GM23248 (cell line): ENCODE measurements at places on chromosomes 6 and 20.
A peak's percentile ranks its signal among the peaks of the same experiment; 100 is the strongest.

GRCh38 chr6:16089232-16090062 is 39.4 kb upstream of the MYLIP start:
- peaks cover 41% of the 10 kb centered on the region for H3K27me3 ChIP-seq
- H3K36me3 ChIP-seq = no peaks in the 10 kb centered on the region
- DNase-seq = peak; percentile 58
- no peak overlapping the region for H3K27ac ChIP-seq
- H3K4me1 ChIP-seq = no peaks in the 10 kb centered on the region

- H3K36me3 ChIP-seq = no peaks in the 10 kb centered on the region
- H3K4me3 ChIP-seq = no peak overlapping the region
- no peak overlapping the region for H3K27ac ChIP-seq
- H3K27me3 ChIP-seq = peaks cover 25% of the 10 kb centered on the region
- no peaks in the 10 kb centered on the region for H3K4me1 ChIP-seq
- peak; percentile 12 for DNase-seq
These were observed 209.6 kb downstream of the ERMARD start for GRCh38 chr6:169960886-169961611.

- no peak overlapping the region for H3K4me3 ChIP-seq
- peak; percentile 67 for DNase-seq
- H3K4me1 ChIP-seq = no peaks in the 10 kb centered on the region
- H3K36me3 ChIP-seq = no peaks in the 10 kb centered on the region
These were observed 15.7 kb upstream of the IGF2R start for GRCh38 chr6:159953091-159953601.

DNA sequence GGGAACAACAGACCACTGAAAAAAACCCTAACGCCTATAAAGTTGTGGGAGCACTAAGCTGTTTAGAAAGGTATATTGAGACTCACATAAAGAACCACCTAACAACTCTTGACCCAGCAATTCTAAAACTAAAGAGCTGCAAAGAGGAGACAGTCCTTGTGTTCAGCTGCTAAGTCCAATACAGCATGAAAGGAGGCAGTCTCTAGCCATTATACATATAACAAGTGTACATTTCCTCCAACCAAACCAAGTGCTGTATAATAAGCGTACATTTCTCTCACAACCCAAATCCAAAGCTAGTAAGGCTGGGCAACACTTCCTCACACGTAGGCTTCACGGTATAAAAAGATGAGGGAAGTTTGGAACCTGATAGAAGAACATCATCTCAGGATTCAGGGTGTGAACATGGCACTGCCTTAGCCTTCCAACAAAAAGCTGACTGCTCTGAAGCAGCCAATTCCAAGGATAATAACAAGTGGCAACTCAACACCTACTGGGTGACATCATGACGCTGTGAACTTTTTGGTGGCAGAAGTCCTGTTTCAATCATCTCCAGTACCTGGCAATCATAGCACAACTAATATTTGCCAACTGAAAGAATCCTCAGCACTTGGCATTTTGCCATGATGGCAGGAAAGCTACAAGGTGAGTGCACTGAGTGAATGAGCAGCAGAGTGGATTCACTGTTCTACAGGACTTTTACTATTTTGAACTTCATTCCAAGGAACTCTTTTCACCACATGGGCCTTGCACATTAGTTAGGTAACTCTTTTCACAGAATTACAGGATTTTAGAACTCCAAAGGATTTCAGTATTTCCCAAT is 16.6 kb downstream of the TBC1D20 start:
- H3K27me3 ChIP-seq = no peaks in the 10 kb centered on the region
- H3K4me3 ChIP-seq = no peak overlapping the region
- H3K4me1 ChIP-seq = peaks cover 23% of the 10 kb centered on the region
- no peak for DNase-seq

- no peaks in the 10 kb centered on the region for H3K36me3 ChIP-seq
- H3K4me1 ChIP-seq = no peaks in the 10 kb centered on the region
- H3K27ac ChIP-seq = no peak overlapping the region
These were observed 49.6 kb downstream of the CD24 start for GRCh38 chr6:106924694-106925523.

GRCh38 chr6:141521440-141521839 is 611.3 kb upstream of the GJE1 start:
- no peak overlapping the region for H3K4me3 ChIP-seq
- no peaks in the 10 kb centered on the region for H3K36me3 ChIP-seq
- peak; percentile 3 for DNase-seq
- no peaks in the 10 kb centered on the region for H3K4me1 ChIP-seq
- H3K27ac ChIP-seq = no peak overlapping the region

DNA sequence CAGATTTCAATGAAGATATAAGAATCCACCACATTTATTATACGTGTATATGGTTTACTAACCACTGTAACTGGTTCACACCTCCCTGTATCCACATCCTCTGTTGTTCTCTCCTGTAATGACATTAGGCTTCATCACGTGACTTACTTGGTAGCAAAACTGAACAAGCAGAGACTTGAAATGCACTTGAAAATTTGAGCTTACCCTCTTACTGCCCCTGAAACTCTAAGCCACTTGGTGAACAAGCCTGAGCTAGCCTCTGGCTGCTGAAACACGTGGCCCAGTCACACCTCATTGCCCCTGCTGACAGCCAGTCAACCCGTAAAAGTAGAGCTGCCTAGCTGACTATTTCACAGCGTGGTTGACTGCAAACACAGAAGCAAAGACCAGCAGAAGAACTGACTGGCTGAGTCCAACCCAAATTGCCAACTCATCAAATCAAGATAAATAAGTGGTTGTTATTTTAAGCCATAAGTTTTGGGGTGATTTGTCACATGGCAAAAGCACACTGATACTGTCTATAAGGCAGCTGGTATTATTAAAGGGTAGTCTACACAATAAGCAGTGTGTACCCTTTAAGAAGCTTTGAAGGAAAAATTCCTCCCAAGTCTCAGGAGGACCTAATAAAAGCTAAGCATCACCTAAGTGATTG is 109.0 kb downstream of the RALGAPA2 start:
- H3K36me3 ChIP-seq = no peaks in the 10 kb centered on the region
- H3K27ac ChIP-seq = no peak overlapping the region
- no peak for DNase-seq
- no peaks in the 10 kb centered on the region for H3K27me3 ChIP-seq
- H3K4me3 ChIP-seq = no peak overlapping the region
